T1000 (cell line): ENCODE measurements at places on chromosomes 4 and X.

- no peak for DNase-seq
Observed at GRCh38 chr4:38002451-38003071, 42.4 kb downstream of the PTTG2 start.

GRCh38 chrX:121050781-121051180 is 3.4 kb downstream of the GLUD2 start:
- no peak for DNase-seq

- no peak for DNase-seq
Observed at GRCh38 chr4:39846705-39847104, 131.0 kb downstream of the PDS5A start.

DNA sequence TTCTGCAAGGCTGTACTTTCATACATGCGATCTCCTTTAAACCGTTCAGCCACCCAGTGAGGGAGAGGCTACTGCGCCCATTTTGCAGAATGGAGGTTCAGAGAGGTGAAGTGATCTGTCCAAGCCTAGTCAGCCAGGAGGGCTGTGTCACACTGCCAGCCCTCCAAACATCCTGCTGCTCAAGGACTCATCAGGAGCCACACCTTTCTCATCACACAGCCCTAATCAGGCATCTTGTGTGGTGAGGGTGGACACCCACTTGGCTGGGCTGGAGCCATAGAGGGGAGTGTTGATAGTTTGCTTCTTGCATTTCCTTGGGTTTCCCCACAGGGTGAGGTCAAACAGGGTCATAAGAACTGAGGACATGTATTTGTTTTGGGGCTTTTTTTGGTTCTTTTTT is 5.4 kb upstream of the CXCR3 start:
- DNase-seq = no peak

- no peak for DNase-seq
Observed at GRCh38 chrX:45735571-45735970, 534.9 kb upstream of the DIPK2B start.

GRCh38 chr4:153082322-153083301 is 121.6 kb upstream of the TRIM2 start:
- no peak for DNase-seq

DNA sequence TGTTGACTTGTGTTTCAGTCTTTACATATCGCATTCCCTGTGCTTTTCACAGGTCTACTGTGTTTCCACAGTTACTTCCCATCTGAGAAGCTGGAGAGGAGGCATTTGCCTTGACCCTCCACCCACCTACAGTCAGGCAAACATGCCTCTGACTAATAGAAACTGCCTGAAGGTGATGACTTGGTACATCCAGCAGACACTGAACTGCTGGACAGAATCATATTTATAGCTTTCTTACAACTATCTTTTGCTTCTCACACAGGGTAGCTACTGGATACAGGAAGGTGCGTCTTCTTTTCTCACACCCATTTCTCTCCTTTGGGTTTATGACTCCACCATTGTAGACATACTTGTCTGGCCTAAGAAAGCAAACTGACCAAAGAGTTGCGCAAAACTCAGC is 58.0 kb downstream of the VGLL1 start:
- no peak for DNase-seq
